ENCODE measurements at places on chromosomes 4 and X. TPM values are rescaled to one million over a fixed set of nuclear protein-coding genes. Genes with fewer than 3 reads are reported as not detected.

DNA sequence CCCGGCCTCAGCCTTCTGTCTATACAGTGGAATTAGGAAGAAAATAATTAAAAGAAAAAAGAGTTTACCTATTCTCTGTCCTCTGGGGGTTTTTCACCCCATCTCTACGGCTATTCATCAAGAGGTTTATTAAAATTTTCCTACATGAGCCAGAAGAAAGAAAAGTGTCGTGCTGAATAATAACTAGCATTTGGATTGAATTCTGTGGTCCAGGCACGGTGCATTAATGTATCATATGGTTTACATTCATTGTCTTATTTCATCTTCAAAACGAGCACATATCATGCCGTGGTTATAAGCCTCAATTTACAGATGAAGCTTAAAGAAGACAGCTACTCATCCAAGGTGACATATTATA is 5.4 kb upstream of the NAA15 start:
- no peaks in the 10 kb centered on the region for H3K36me3 ChIP-seq
- H3K4me1 ChIP-seq = peaks cover 1% of the 10 kb centered on the region
- H3K27ac ChIP-seq = peak overlapping the region; percentile 87
- H3K27me3 ChIP-seq = no peaks in the 10 kb centered on the region

DNA sequence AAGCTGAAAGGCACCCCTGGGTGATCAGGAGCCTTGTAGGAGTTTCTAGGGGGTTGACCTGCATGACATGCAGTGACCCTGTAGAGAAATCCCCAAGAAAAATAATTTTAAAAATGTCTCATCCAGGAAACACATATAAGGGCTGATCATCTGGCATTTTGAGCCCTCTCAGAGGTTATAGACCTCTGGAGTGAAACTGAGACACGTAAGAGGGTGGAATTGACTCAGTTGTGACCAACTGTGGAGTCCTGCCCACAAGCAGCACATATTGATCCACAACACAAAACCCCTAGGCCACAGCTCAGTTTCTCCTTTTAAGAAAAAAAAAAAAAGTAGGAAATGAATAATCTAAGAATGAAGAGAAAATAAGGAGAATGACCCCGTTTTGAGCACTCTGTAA is 32.5 kb upstream of the MTMR8 start:
- no peaks in the 10 kb centered on the region for H3K36me3 ChIP-seq
- no peak for DNase-seq
- no peak overlapping the region for H3K4me3 ChIP-seq
- no peaks in the 10 kb centered on the region for H3K27me3 ChIP-seq
- no peaks in the 10 kb centered on the region for H3K4me1 ChIP-seq
- no peak overlapping the region for H3K27ac ChIP-seq

- H3K4me1 ChIP-seq = no peaks in the 10 kb centered on the region
- H3K27ac ChIP-seq = no peak overlapping the region
- no peak overlapping the region for H3K4me3 ChIP-seq
- no peaks in the 10 kb centered on the region for H3K27me3 ChIP-seq
- DNase-seq = no peak
Measured at GRCh38 chrX:11416600-11416999, 123.4 kb downstream of the AMELX start.

AREG gene
- polyA plus RNA-seq = 6.7 TPM

DNA sequence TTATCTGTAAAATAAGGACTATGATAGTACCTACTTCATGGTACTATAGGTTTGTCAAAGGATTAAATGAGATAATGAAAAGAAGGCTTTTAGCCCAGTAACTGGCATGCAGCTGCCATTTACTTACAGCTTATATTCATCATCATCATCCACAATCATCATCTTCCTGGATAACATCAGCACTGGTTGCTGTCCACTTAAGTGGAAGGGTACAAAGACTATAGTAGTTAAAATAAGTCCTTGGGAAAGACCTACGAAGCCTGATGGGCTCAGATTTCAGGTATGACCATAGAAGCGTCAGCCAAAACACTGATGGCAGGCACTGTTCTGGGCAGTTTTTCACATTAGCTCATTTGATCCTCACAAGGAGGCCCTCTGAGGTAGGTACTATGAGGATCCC is 20.6 kb downstream of the CCDC149 start:
- H3K36me3 ChIP-seq = no peaks in the 10 kb centered on the region
- H3K27ac ChIP-seq = no peak overlapping the region
- no peaks in the 10 kb centered on the region for H3K4me1 ChIP-seq
- no peaks in the 10 kb centered on the region for H3K27me3 ChIP-seq

- no peak overlapping the region for H3K4me3 ChIP-seq
- H3K36me3 ChIP-seq = no peaks in the 10 kb centered on the region
- no peaks in the 10 kb centered on the region for H3K27me3 ChIP-seq
Measured at GRCh38 chr4:54924891-54925290, 200.5 kb downstream of the KDR start.

- no peaks in the 10 kb centered on the region for H3K4me1 ChIP-seq
- no peaks in the 10 kb centered on the region for H3K27me3 ChIP-seq
- H3K4me3 ChIP-seq = no peak overlapping the region
- DNase-seq = no peak
- H3K27ac ChIP-seq = no peak overlapping the region
- no peaks in the 10 kb centered on the region for H3K36me3 ChIP-seq
Measured at GRCh38 chr4:189084671-189085070, 856.0 kb upstream of the FRG1 start.

CLDN34 gene
- 0.12 TPM for polyA plus RNA-seq

- no peak overlapping the region for H3K27ac ChIP-seq
- no peak for DNase-seq
- H3K4me3 ChIP-seq = no peak overlapping the region
- H3K4me1 ChIP-seq = no peaks in the 10 kb centered on the region
Measured at GRCh38 chrX:38768079-38768478, 33.2 kb upstream of the MID1IP1 start.

- H3K27ac ChIP-seq = no peak overlapping the region
- no peaks in the 10 kb centered on the region for H3K27me3 ChIP-seq
- no peak for DNase-seq
- H3K36me3 ChIP-seq = no peaks in the 10 kb centered on the region
- peak overlapping the region; percentile 13 for H3K4me3 ChIP-seq
Measured at GRCh38 chr4:174218127-174218790, 65.2 kb downstream of the FBXO8 start.

CISD2 gene
- 27.1 TPM for polyA plus RNA-seq

- no peak overlapping the region for H3K4me3 ChIP-seq
- H3K27me3 ChIP-seq = no peaks in the 10 kb centered on the region
- H3K4me1 ChIP-seq = no peaks in the 10 kb centered on the region
- no peaks in the 10 kb centered on the region for H3K36me3 ChIP-seq
- H3K27ac ChIP-seq = no peak overlapping the region
Measured at GRCh38 chr4:111198446-111198845, 575.6 kb upstream of the PITX2 start.

Data from ovary (tissue), 10 donors.